Gastroesophageal sphincter (tissue), 4 donors: ENCODE measurements at places on chromosomes 5 and 9.

DNA sequence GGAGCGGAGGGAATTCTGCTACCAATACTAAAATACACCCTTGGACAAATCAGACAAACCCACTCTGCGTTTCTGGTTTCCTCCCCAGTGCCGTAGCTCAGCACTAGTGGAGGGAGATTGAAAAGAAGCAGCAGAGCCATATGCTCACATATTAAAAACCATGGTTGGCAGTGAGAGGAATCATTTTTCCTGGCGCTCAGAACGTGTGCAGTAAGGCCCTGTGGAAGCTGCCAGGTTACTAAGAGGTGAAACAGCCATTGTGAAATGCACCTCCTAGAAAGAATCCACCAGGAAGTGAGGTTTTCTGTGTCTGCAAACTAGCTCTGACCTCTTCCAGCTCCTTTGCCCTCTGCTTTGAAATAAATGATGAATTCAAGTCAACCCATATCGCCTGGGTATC lies 177.2 kb downstream of the ERCC6L2 start:
- H3K4me3 ChIP-seq, result no peak overlapping the region
- no peak for ATAC-seq
- H3K27me3 ChIP-seq, result no peaks in the 10 kb centered on the region
- no peak overlapping the region for H3K27ac ChIP-seq
- no peaks in the 10 kb centered on the region for H3K36me3 ChIP-seq

DNA sequence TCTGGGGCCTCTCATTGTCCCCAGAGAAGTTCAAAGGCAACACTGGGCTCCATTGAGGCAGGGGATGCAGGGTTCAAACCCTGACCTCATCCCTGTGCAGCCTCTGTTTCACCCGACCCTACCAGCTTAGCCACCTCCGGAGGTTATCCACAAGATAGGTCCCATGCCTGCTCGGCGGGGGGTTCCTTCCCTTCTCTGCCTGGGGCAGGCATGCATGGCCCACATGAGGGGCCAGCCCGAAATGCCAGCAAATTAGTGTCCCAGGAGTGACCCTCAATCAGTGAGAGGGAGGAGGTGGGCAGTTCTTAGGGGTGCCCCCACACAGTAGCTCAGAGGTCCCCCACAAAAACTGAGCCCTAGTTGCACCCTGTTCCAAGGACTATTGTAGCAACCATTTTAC lies 24.8 kb upstream of the FUBP3 start:
- peaks cover 56% of the 10 kb centered on the region for H3K27me3 ChIP-seq
- H3K4me3 ChIP-seq, result no peak overlapping the region
- H3K4me1 ChIP-seq, result no peaks in the 10 kb centered on the region
- no peak overlapping the region for H3K27ac ChIP-seq

DNA sequence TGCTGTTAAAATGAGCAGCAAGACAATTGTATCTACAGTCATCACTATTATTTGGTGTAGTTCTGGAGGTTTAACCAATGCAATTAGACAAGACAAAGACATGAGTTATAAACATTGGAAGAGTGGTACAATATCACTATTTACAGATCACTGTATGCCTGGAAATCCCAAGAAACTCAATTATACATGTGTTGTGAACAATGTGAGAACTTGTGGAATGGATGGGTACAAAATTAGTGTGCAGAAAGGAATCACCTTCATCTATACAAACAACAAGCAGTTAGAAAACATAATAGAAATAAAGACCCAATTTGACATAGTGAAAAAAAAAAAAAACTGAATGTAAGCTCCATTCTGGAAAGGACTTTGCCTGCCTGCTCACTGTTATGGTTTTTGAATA lies 12.4 kb upstream of the CCDC112 start:
- no peak overlapping the region for H3K27ac ChIP-seq
- no peak for ATAC-seq
- H3K27me3 ChIP-seq, result no peaks in the 10 kb centered on the region
- H3K4me1 ChIP-seq, result no peaks in the 10 kb centered on the region

DNA sequence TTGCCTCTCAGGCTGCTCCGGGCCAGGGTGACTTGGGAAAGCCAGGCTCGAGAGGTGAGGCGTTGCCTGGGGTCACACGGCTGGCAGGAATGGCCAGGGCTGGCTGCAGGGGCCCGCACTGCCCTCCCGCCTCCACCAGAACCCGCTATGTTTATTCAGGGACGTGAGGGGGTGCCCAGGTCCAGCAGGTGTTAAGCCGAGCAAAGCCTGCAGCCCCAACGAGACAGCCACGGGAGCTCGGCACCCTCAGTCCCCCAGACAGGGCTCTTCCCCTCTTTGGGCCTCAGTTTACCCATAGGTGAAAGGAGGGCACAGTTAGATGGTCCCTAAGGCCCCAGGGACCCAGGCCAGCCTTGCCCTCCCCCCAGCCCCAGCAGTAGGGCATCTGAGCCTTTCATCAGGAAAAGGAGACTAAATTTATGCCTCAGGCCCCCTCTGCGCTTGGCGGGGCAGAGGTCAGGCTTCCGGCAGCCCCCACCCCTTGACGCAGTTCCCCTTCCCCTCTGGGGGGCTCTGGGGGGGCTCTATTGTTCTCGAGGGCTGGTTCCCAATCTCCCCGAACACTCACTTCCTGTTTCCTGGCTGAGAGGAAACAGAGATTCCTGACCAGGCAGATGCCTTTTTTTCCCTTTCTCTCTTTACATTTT lies 7.1 kb upstream of the EGFL7 start:
- H3K27me3 ChIP-seq, result peaks cover 59% of the 10 kb centered on the region
- ATAC-seq, result peak; percentile 61
- H3K4me3 ChIP-seq, result peak overlapping the region; percentile 32

DNA sequence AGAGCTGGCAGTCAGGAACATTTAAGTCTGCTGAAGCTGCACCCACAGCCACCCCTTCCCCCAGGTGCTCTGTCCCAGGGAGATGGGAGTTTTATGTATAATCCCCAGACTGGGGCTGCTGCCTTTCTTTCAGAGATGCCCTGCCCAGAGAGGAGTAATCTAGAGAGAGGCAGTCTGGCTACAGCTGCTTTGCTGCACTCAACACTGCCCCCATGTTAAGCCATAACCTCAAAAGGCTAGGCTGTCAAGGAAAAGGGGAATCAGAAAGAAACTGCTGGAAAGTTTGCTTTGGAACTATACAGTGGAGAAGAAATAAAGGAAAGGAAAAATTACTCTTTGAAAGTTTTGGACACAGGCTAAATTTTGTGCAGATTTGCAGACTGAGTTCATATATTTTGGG lies 127.2 kb downstream of the MACIR start:
- no peaks in the 10 kb centered on the region for H3K27me3 ChIP-seq
- no peaks in the 10 kb centered on the region for H3K4me1 ChIP-seq
- no peak for ATAC-seq
- no peaks in the 10 kb centered on the region for H3K36me3 ChIP-seq
- H3K4me3 ChIP-seq, result no peak overlapping the region
- H3K27ac ChIP-seq, result no peak overlapping the region

DNA sequence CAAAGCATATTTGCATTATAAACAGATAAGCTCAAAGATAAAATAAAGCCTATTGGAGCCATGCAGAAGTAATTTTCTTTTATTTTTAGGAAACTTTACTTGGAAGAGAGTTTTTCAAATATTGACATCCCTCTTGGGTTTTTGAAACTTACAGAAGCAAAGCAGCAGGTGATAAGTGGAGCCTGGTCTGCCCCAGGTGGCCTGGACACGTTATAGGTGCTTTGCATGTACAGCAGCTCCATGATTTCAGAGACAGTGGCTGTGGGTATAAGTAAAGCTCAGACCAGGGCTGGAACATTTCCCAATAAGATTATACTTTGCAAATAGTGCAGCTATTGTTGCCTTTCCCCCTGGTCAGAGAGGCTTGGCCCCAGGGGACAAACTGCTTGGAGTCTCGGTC lies 51.5 kb downstream of the CCDC192 start:
- no peak overlapping the region for H3K4me3 ChIP-seq
- no peak for ATAC-seq
- H3K36me3 ChIP-seq, result no peaks in the 10 kb centered on the region
- H3K4me1 ChIP-seq, result no peaks in the 10 kb centered on the region
- H3K27ac ChIP-seq, result peak overlapping the region; percentile 39
- H3K27me3 ChIP-seq, result no peaks in the 10 kb centered on the region

DNA sequence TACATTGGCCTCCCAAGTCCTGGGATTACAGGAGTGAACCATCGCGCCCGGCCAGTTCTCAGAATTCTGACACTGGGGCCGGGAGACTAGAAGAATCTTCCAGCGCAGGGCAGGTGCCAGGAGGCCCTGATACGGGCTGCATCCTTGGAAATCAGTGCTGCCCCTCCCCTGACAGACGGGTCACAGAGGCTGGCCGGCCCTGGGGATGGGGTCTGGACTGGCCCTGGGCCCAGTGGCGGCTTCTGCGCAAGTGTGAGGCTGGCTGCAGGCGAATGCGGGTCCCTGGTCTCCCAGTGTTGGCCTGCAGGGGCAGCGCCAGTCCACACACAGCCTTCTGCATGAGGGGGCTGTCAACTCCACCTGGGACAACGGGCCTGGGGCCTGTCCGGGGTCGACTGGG lies 831 bp upstream of the TBC1D9B start:
- no peak overlapping the region for H3K4me3 ChIP-seq
- no peaks in the 10 kb centered on the region for H3K27me3 ChIP-seq
- H3K4me1 ChIP-seq, result peaks cover 26% of the 10 kb centered on the region
- peaks cover 14% of the 10 kb centered on the region for H3K36me3 ChIP-seq

DNA sequence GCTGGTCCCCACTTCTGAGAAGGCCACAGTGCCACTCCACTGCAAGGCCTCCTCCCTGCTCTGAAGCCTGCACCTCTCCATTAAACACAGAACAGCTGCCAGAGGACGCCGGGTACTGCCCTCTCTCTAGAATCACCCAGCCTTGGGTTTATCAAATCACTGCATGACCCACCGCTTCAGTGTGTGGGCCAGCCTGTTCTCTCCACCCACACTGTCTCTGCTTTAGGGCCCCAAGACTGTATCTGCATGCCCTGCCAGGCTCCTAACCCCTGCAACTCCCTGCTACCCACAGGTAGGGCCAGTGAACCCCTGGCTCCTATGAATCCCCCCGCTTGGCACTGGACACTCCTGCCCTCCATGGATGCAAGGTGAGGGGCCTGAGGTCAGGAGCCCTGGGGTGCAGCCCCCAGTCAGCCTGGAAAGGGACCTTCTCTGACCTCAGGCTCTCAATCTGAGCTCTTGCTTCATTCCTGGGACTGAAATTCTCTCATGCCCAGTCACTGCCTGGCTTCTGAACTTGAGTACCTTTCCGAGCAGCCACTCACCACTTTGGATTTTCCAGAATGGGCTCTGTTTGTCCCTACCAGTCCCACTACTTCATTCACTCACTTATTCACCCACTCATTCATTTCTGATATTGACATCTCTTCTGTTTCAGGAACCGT lies 206.3 kb downstream of the GABBR2 start:
- no peak for ATAC-seq
- no peak overlapping the region for H3K4me3 ChIP-seq
- H3K27ac ChIP-seq, result no peak overlapping the region

DNA sequence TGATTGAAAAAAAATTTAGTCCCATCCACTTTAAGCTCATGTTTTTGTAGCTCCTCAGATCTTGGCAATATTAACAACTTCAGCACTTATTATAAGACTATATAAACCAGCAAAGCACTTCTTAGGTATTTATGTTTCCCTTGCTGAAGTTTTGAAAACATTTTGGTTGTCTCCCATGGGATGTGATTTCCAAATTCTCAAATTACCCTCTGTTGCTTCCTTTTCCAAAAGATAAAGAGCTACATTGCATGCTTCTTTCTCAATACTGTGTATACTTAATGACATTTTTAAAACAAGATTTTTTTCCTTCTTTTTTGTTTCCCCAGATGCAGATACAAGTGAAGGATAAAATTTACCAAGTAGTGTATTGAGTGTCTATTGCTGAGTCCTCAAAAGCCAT lies 567.1 kb downstream of the CSNK1G3 start:
- H3K36me3 ChIP-seq, result no peaks in the 10 kb centered on the region
- H3K4me1 ChIP-seq, result no peaks in the 10 kb centered on the region
- no peak for ATAC-seq
- H3K27ac ChIP-seq, result no peak overlapping the region

- peak; percentile 91 for ATAC-seq
- peak overlapping the region; percentile 80 for H3K4me3 ChIP-seq
- peaks cover 23% of the 10 kb centered on the region for H3K4me1 ChIP-seq
- peak overlapping the region; percentile 94 for H3K27ac ChIP-seq
- H3K36me3 ChIP-seq, result no peaks in the 10 kb centered on the region
- H3K27me3 ChIP-seq, result peaks cover 20% of the 10 kb centered on the region
These were observed 28.6 kb downstream of the PCDH1 start for GRCh38 chr5:141849415-141850243.

- H3K27ac ChIP-seq, result no peak overlapping the region
- ATAC-seq, result no peak
- no peaks in the 10 kb centered on the region for H3K27me3 ChIP-seq
- no peak overlapping the region for H3K4me3 ChIP-seq
- no peaks in the 10 kb centered on the region for H3K36me3 ChIP-seq
- H3K4me1 ChIP-seq, result no peaks in the 10 kb centered on the region
These were observed 43.4 kb upstream of the RGS7BP start for GRCh38 chr5:64462391-64462790.

- H3K36me3 ChIP-seq, result no peaks in the 10 kb centered on the region
- ATAC-seq, result no peak
- no peak overlapping the region for H3K4me3 ChIP-seq
- H3K27me3 ChIP-seq, result no peaks in the 10 kb centered on the region
These were observed 59.5 kb downstream of the EBF1 start for GRCh38 chr5:159040181-159040580.

DNA sequence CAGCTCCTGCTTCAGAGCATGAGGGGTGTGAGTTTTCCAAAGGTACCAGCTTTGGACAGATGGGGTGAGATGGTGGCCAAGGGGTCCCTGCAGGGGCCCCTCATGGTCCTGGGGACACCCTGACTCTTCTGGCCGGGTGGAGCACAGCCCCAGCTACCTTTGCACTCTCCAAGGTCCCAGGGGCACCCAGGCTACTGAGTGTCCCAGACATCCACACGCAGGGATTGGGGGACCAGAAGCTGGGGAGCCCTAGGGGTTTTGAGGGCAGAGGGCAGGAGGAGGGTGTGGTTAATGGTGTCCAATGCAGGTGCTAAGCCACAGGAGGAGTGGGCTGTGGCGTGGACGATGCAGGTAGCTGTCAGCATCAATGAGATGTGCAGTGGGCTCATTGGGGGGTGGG lies 16.0 kb upstream of the CLPTM1L start:
- no peaks in the 10 kb centered on the region for H3K36me3 ChIP-seq
- no peak overlapping the region for H3K27ac ChIP-seq
- no peaks in the 10 kb centered on the region for H3K4me1 ChIP-seq
- H3K4me3 ChIP-seq, result no peak overlapping the region
- no peak for ATAC-seq
- peaks cover 98% of the 10 kb centered on the region for H3K27me3 ChIP-seq
